ENCODE measurements at places on chromosomes 3 and 15.

- ATAC-seq: no peak
Measured at GRCh38 chr3:167837466-167837865, 101.9 kb downstream of the SERPINI1 start.

- no peak for ATAC-seq
Measured at GRCh38 chr3:183018421-183019192, 38.3 kb upstream of the DCUN1D1 start.

DNA sequence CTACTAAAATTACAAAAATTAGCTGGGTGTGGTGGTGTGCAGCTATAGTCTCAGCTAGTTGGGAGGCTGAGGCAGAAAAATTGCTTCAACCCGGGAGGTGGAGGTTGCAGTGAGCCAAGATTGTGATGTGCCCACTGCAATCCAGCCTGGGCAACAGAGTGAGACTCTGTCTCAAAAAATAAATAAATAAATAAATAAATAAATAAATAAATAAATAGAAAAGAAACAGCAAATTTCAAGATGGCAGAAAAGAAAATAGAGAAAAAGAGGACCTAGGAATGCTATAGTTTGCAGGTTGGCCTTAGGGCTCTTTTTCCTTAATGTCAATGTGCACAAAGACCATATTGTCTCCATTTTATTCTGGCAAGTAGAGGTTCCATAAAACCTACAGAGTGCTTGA, 28.2 kb downstream of the IQCF6 start:
- ATAC-seq: no peak

- ATAC-seq: no peak
Measured at GRCh38 chr3:160180581-160181216, 44.5 kb upstream of the C3orf80 start.

DNA sequence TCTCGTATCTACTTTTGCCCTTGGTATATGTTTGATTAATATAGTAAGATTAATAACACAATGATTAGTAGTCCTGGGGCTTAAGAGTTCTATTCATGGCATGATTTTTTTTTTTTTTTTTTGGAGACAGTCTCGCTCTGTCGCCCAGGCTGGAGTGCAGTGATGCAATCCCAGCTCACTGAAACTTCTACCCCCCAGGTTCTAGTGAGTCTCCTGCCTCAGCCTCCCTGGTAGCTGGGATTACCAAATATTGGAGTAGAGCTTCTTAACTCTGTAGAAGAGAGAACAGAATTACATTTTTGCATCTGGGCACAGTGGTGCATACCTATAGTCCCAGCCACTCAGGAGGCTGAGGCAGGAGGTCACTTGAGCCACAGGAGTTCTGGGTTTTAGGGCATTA, 58.9 kb downstream of the RAB7A start:
- ATAC-seq: no peak

- ATAC-seq: no peak
Measured at GRCh38 chr3:74443102-74443501, 171.4 kb downstream of the CNTN3 start.

- no peak for ATAC-seq
Measured at GRCh38 chr3:196222876-196223595, 6.7 kb downstream of the SLC51A start.
